Mesenchymal stem cell (in vitro differentiated cells and primary cell): ENCODE measurements at places on chromosomes 5 and 9.

- DNase-seq: no peak
Measured at GRCh38 chr5:168786147-168786546, 207.0 kb upstream of the PANK3 start.

DNA sequence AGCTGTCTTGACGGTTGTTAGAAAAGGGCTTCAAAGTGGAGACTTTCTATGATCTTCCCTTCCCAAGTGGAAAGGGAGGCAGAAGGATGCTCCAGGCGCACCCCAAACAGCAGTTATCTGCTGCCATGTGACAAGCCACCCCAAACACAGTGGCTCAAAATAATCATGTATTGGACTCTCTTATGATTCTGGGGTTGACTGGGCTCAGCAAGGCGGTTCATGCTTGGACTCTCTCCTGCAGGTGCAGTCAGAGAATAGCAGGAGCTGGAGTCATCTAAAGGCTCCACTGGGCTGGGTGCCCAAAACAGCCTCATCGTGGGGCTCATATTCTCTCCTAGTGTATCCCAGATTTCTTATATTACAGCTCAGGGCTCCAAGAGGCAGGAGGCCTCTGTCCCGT lies 177.6 kb upstream of the IER5L start:
- no peak for DNase-seq

- peak; percentile 53 for DNase-seq
Measured at GRCh38 chr9:16671591-16672137, 198.8 kb downstream of the BNC2 start.

DNA sequence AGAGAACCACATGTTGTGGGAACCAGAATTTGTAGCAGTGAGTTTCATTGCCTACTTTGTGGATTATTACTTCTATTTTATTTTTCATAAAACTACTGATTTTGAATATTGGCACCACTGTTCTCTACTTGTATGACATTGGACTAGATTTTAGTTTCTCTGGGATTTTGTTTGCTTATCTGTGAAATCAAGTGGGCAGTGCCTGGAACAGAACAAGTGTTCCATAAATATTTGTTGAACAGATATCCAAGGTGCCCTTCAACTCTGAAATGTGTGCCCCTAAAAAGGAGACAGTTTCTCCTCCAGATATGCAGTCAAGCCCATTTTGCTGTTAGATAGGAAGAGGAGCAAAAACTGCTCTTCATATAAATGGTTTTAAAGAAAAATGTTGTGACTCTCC lies 42.6 kb downstream of the ADAMTSL1 start:
- no peak for DNase-seq

DNA sequence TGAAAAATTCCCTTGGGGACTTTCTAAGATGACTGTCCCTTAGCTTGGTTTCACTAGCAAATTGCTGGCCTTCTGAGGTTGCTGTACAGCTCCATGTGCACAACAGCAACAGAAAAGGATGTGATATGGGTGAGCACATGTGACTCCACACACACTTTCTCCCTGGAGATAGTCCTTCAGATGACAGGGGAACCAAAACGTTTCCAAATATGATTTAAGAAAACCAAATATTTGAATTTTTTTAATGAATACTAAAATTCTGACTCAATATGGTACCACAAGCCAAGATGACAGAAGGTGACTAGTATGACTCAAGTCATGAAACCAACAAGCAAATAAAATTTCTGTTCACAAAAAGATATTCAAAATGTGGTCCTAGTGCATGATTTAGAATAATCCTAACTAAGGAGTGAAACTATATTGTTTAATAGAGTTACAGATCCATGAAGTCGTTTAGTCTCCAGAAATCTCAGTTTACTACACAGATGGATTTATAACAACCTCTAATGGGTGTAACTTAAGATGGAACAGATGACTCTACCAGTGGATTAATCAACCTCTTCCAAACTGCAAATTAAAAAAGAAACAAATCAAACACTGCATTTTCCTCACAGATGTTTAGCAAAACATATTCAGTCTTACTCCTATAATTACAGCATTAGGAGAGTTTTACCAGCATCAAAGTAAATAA lies 144.8 kb upstream of the PIK3R1 start:
- DNase-seq: no peak

GRCh38 chr5:56772767-56773166 lies 42.6 kb upstream of the MAP3K1 start:
- no peak for DNase-seq

DNA sequence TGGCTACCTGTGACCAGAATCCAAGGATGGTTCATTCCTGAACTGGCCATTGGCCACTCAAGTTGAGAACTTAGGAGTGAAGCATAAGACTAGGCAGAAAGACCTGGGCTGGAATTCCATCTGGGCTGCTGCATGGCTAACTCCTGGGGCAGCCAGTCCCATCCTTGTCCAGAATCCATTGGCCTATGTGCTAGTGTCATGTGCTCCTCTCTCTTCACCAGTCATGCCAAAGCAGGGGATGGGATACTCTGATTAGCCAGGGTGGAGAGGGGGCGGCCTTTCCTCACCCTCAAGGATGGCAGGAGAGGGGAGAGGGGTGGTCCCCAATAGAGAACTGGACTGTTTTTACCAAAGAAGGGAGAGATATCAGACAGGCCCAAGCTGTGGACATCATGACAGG lies 93.2 kb downstream of the ZNF618 start:
- DNase-seq: no peak

DNA sequence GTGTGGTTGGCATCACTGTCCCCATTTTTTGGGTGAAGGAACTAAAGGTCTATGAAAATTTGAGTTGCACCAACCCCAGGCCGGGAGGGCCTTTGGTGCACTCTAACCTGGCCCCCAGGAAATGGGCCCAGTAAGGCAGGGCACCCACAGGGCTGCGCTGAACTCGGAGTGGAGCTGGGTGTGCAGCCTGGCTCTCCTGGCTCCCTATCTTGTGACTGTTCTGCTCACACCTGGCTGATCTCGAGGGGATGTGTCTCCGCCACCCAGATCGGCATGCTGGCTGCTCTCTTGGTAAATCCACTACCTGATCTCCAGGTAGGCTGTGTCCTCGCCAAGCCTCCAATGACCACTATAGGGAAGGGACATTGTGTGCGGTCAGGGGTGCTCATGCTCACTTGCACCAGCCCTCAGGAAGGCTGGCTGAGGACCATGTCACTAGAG lies 259.8 kb downstream of the NSG2 start:
- no peak for DNase-seq

GRCh38 chr9:29659014-29659413 lies 2085.7 kb upstream of the C9orf72 start:
- DNase-seq: no peak

DNA sequence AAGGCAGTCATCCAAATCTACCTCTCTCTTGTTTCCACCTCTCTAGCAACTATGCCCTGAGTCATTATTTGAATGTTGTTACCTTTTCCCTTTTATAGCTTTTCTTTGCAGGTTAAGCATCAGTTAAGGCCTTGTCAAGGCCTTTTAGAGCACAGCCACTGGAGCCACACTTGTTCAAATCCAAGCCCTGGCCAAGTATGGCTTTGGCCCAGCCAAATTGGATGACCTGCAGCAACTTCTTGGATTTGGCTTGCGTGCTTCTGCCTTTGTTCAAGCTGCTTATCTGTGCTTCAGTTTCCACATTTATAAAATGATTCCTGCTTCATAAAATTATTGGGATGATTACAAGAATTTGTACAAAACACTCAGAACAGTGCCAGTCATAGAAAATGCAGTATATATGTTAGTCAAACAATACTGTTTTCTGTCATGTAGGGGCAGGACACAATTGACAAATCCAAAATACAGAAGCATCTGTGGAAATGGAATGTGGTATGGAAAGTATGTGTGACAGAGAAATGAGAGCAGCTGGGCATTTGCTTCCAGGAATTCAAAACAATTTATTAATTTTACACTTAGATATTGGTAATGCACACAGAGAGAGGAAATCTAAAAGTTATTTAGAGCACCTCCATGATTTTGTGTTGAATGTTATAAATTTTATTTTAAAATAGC lies 17.9 kb upstream of the RLN1 start:
- DNase-seq: no peak
